ENCODE measurements at places on chromosomes 5 and 9.

DNA sequence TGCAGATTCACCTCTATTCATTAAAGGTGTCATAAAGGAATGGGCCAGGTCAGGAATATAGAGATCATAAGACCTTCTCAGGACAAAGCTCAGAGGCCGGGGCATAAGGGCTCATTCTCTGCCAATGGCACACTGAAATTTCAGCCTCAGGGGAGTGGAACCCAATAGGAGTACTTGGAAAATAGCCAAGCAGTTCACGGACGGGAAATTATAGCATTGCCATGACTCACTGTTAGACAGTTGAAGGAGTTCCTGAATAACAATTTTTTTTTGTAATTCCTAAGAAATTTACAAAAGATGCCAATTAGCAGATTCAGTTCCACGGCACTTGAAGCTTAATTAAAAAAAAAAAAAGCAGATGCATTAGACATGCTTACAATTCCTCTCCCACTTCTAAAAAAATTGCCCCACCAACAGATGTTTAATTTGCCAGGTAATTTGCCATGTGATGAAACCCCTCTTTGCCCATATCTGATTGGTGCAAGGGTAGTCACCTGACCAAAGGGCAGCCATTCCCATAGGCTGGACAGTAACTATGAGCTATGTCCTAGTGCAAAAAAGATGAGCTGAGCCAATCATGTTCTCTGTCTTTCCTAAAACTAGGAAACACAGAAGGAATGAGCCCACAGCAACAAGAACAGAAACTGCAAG is 58.6 kb downstream of the PTCD2 start:
- DNase-seq, result peak; percentile 90

DNA sequence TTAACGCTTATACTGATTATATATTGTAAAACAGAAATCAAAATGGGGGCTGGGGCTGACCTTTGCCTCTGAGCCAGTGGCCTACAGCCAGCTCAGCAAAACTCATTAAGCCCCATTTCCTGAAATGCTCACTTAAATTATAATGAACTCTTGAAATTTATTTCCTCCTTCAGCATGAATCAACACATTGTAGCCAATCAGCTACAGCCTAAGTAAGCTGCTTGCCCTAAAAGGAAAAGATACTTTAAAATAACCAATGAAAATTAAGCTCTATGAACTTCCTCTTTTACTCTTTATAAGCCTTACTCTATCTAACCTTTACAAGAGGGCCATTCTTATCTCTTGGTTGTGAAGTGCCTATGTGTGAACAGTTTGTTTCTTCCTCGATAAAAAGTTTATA is 33.5 kb upstream of the SUB1 start:
- no peak for DNase-seq

GRCh38 chr9:4138781-4139180 is 161.1 kb downstream of the GLIS3 start:
- no peak for DNase-seq

DNA sequence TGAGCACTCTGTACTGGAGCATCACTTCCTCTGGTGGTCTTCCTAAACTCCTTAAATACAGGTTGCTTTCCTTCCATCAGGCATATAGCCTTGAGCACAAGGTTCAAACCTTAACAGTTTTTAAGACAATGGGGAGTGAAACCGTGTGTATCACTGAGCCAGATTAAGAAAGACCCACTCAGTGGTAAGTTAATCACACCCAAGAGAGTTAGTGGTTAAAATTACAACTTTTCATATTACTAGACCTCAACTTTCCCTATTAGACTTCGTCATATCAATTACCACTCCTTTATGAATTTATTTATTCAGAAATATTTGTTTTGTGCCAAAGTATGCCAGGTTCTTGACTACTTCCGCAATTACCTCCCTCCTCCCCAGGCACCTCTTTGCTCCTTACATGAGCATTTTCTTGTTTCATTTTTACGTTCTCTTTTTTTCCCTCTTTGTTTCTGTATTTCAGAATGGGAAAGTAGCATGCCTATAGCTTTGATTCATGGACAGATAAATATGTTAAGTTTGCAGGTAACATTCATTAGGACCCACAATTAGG is 351.0 kb downstream of the KIAA0825 start:
- no peak for DNase-seq

- no peak for DNase-seq
These were observed 28.6 kb upstream of the SLC6A19 start for GRCh38 chr5:1172670-1173404.

- DNase-seq, result no peak
These were observed 148.2 kb downstream of the PCSK1 start for GRCh38 chr5:96284727-96285389.

DNA sequence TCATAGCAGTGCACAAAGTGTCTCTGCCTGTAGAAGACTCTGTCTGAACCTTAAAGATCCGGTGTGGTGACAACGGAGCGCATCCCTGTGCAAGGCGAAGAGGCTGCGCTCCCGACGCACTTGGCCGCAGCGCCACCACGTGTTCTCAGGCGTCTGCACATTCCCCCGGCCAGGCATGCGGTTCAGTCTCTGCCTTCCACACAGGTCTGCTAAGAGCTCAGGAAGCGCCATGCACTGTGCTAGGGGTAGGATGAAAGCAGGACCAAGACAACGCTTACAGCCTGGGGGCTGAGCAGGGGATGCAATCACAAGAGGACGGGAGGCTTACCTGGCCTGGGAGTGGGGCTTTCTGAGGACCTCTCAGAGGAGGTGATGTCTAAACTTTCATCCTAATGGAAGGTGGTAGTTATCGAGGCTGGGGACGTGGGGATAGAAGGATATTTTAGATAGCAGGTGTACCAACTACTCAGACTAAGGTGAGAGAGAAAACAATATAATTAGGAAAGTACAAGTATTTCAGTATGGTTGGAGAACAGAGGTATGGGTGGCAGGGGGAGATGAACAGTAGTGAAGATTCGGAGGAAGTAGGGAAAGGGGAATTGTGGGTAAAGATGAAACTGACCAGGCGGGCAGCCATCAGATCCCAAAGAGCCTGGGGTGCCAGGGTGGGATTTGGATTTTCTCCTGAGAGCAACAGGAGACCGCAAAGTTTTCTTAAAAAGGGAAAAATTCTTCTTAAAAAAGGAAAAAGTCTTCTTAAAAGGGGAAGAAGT is 13.3 kb downstream of the CAPSL start:
- DNase-seq, result peak; percentile 65

- no peak for DNase-seq
These were observed 20.3 kb upstream of the RNF20 start for GRCh38 chr9:101513351-101513750.
